EL (cell line): ENCODE measurements at places on chromosomes 6 and 20.

GRCh38 chr6:64266351-64266821, 630.8 kb downstream of the PHF3 start:
- DNase-seq: no peak

DNA sequence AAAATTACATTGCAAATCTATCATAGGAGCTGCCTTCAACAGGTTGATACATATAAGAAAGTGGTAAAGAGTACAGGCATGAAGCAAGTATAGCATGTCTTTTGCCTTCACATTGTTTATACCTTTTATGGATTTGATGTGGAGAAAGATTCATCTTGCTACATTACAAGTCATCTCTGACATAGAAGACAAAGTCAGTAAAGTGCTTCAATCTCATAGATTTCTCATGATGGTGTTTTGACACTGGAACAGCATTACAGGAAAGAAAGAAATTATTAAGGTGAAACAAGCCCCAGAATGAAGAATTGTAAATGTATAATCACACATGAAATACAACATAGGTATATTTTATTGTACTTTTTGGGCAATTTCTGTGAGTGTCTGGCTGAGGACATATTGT, 580.7 kb upstream of the MMS22L start:
- DNase-seq: no peak

DNA sequence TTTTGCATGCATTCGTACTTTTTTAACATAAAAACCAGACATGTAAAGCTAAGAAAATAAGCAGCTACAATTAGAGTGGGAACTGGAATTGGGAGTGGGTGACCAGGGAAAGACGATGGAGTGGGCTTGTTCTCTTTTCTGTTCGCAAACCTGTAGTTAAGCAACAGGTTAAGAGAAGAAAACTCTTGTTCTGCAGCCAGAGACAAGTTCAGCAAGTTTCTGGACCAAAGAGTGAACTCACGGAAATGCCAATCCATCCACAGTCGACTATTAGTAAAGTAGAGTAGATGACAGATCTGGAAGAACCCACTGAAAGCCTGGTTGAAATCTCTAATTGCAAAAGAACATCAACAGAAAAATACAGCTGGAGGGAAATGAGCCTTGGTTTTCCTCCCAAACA, 197.8 kb downstream of the TFAP2A start:
- no peak for DNase-seq

GRCh38 chr6:159828074-159828473, 28.0 kb downstream of the PNLDC1 start:
- DNase-seq: peak; percentile 15

GRCh38 chr20:14916360-14916920, 579.0 kb upstream of the FLRT3 start:
- no peak for DNase-seq

- no peak for DNase-seq
Measured at GRCh38 chr6:34312259-34312658, 63.5 kb upstream of the SMIM29 start.

DNA sequence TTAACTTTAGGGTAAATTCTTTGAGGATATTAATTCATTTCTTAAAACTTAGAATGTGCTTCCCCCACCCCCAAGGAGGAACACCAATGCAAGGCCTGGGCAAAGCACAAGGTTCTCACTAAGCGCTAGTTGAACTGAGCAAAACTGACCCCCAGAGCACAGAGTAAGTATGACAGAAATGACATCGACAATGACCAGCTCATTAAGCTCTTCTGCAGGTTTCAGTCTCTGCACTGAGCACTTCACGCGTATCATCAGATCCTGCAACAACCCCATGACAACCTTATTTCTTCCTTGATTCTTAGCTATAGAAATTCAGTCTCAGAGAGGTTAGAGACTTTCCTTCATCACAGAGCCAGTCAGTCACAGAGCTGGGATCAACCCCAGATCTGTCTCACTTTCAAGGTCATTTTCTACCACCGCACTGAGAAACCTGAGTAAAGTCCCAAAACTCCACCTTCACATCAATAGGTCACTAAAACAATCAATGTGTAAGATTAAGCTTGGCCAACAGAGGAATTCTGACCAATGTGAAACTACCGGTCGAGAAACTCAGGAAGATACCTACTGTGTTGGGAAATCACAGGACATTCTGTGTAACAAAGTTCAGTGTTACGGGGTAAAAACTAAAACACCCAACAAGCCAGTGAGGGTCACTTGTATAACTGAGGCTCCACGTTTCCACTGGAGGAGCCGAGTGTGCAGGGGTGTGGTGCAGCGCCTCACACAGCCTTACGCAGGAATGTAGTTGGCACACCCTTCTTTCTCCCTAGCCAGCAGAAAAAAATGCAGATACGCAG, 129.0 kb upstream of the FOXQ1 start:
- DNase-seq: no peak

DNA sequence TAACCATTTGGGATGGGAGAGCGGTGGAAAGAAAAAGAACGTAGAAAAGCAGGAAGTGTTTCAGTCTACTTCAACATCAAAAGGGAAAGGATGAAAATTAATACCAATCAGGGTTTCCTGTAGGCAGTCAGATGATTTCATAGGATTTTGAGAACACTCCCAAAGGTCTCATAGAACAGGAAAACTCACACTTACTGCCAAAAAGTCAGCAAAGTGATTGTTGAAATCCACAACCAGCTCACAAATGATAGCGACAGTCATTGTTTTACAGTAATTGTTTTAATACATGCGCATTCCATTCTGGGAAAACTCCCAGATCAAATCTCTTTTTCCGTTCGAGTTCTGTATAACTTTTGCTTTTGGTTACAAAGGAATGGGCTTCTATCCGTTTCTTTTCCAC, 5.3 kb upstream of the CNKSR3 start:
- DNase-seq: no peak

DNA sequence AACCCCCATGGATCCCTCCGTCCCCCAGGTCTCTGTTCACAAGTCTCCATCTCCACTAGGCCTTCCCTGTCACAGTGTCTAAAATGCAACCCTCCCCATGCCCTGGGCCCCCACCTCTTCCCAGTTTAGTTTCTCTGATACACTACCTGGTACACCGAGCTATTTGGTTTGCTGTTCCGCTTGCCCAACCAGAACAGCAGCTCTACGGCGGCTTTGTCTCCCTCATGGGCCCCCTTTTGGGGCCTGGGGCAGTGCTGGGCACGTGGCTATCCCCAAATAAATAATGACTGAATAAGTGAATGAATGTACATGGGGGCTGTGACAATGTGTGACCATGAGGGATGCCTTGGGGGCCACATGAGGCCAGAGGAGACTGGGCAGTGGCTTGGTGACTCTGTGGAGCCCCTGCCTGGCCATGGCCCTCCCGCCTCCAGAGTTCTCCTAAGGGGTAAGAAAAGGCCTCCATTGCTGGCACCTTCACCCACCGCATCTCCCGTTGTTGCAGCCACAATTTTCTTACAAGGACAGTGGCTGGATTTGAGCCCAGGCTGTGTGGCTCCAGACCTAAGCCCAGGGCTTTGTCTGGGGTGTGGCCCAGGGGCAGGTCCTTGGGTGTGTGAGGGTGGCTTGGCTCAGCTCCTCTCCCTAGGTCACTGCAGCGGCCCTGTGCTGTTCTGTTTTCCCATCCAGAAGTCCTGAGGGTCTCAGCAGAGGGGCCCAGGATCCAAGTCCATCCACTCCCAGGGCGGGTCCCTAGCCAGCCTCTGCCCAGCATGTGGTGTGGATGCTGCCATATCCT, 408.5 kb upstream of the SULF2 start:
- DNase-seq: no peak
